ENCODE measurements at places on chromosomes 11 and 22.

GRCh38 chr11:33942954-33943353 lies 51.1 kb upstream of the LMO2 start:
- no peak for DNase-seq

- no peak for DNase-seq
Observed at GRCh38 chr22:32695451-32695891, 106.0 kb upstream of the TIMP3 start.

DNA sequence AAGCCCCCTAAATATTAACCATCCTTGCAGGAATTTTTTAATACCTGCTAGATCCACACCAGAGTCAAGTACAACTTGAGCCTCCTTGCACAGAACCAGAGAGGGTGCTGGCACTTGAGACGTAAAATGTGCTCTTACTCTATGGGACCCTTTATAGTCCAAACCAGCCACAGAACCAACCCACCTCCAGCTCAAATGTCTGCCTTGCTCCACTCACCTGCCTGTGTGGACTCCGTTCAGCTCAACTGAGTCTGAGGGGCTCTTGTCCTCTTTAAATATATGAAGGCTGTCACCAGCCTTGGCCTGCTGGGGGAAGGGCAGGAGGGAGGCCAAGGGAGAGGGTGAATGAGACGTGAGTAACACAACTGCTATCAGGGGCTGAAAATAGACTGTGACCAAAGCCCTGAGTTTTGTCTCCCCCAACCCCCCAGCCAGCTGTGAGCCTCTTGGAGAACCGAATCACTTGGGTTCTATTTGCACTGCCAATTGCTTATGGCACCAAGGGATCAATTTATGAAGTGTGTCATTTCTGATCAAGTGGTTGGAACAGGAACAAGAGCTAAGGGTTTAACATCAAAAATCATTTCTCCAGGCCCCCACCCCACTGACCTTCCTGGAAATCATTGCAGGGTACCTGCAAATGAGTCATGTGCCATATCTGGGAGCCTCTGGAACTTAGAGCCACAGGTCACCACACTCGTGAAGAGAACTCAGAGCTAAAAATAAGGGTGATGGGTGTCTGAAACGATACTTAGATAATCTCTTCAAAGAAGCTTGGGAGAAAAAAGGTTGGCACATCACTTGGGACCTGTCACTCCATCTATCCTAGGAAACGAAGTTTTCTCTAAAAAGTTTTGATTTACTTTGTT lies at the start of gene CSRP3:
Gene CSRP3 (minus strand): TSS at position 247 of the 869 bp plus-strand sequence. CDS start 9,535 bp downstream, outside the sequence.
- DNase-seq, result no peak

GRCh38 chr22:19121631-19122142 lies 525 bp downstream of the DGCR2 start:
- peak; percentile 47 for DNase-seq

DNA sequence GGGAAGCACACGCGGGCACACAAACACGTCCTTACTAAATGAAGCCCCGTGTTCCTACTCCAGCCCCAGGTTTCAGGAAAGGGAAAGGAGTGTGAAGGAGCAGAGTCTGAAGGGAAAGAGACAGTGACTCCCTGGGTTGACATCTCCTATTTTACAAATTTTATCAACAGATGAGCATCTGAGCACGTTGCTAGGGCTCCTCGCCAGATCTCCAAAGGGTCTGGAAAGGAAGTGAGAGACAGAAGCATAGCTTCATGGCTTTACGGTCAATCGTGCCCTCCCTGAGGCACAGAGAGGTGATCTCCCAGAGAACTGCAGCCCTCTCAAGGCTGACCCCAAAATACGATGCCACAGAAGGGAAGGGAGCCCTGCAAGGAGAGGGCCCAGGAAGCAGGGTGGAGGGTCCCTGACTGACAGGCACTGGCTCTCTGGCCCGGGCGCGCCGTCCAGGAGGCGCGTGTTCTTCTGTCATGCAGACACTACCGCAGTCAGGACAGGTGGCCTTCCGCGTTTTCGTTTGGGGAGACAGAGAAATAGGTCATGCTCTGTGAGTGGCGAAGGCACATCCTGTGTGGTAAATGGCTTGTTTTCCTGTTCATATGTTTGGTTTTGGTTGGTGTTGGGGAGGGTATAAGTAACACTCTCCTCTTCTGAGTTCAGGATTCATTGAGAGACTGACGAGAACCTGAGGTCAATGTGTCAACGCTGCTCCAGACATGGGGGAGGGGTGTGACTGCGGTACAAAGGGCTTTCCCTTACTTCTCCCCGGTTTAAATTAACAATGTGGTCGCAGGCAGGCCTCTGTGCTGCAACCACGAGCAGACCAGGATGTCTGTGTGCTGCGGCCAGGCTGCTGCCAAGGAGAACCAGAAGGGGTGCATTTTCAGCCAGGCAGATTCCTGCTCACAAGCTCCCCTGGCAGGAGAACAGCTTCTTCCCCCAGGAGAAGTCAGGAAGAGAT lies 813.3 kb downstream of the OPCML start:
- DNase-seq, result no peak

DNA sequence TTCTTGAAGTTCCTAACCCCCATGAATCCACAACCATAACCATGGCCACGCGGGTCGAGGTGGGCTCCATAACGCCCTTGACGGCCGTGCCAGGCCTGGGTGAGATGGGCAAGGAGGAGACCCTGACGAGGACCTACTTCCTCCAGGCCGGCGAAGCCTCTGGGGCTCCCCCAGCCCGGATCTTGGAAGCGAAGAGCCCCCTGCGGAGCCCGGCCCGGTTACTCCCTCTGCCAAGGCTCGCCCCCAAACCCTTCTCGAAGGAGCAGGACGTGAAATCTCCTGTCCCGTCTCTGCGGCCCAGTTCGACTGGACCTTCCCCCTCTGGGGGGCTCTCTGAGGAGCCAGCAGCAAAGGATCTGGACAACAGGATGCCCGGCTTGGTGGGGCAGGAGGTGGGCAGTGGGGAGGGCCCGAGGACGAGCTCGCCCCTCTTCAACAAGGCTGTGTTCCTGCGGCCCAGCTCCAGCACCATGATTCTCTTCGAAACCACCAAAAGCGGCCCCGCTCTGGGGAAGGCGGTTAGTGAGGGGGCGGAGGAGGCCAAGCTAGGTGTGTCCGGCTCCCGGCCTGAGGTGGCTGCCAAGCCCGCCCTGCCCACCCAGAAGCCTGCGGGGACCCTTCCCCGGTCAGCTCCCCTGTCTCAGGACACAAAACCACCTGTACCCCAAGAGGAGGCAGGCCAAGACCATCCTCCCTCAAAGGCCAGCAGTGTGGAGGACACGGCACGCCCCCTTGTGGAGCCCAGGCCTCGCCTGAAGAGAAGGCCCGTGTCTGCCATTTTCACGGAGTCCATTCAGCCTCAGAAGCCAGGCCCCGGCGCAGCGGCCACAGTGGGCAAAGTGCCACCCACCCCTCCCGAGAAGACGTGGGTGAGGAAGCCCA lies 75.7 kb downstream of the KIAA1671 start:
- peak; percentile 36 for DNase-seq

- DNase-seq, result no peak
Observed at GRCh38 chr11:86106916-86107315, 38.0 kb upstream of the PICALM start.

- DNase-seq, result no peak
Observed at GRCh38 chr22:37454857-37455686, 27.8 kb upstream of the ELFN2 start.

GRCh38 chr11:124722176-124722575 lies 17.6 kb upstream of the NRGN start:
- no peak for DNase-seq

GRCh38 chr22:33535937-33536875 lies 384.1 kb downstream of the LARGE1 start:
- no peak for DNase-seq

GRCh38 chr22:36298118-36298517 lies 45.2 kb downstream of the APOL1 start:
- no peak for DNase-seq

- no peak for DNase-seq
Observed at GRCh38 chr11:128289048-128289447, 298.3 kb downstream of the ETS1 start.

- DNase-seq, result peak; percentile 73
Observed at GRCh38 chr11:8192016-8192895, 23.4 kb upstream of the RIC3 start.

DNA sequence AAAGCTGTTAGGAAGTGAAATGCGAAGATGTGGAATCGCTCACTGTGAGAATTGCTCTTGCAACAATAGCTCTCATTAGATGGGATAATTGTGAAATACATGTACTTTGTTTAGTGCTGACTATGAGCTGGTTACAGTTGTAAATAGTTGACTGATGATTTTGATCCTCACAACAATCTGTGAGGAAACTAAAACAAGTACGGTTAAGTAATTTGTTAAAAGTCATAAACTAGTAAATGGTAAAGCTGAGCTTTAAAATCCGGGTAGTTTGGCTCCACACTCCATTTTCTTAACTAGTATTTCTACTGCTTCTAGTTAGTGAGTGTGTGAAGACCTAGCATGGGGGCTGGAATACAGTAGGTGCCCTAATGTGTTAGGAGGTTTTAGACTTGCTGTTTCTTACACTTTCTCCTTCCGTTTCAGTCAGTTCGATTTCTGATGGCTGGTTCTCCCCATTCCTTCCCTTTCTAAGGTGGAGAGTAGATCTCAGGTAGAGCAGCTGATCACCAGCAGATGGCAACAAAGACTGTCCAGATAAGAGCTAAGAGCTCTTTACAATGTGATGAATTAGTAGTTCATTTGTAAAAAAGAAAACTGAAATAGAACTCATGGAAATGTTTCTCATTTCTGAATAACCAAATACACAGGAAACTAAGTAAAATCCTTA lies 16.3 kb upstream of the CYP2R1 start:
- peak; percentile 63 for DNase-seq

DNA sequence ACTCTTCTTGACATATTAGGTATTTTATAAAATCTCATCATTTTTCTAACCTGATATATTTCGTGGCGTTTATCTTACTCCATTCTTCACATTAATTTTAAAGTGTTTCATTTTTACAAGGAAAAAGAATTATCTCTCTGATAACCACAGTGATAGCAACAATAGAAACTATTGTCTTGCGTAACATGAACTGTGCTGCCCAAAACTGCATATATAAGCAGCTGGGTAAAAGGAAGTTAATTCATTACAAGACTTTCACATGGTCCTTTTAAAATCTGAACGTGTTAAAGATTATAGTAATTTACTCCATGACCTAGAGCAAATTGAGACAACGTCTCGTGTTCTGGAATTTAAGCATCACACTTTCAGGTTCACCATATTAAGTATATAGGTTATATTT lies 210.4 kb upstream of the GRIA4 start:
- no peak for DNase-seq

GRCh38 chr11:64609436-64610047 lies 18.5 kb downstream of the SLC22A12 start:
- DNase-seq, result no peak

DNA sequence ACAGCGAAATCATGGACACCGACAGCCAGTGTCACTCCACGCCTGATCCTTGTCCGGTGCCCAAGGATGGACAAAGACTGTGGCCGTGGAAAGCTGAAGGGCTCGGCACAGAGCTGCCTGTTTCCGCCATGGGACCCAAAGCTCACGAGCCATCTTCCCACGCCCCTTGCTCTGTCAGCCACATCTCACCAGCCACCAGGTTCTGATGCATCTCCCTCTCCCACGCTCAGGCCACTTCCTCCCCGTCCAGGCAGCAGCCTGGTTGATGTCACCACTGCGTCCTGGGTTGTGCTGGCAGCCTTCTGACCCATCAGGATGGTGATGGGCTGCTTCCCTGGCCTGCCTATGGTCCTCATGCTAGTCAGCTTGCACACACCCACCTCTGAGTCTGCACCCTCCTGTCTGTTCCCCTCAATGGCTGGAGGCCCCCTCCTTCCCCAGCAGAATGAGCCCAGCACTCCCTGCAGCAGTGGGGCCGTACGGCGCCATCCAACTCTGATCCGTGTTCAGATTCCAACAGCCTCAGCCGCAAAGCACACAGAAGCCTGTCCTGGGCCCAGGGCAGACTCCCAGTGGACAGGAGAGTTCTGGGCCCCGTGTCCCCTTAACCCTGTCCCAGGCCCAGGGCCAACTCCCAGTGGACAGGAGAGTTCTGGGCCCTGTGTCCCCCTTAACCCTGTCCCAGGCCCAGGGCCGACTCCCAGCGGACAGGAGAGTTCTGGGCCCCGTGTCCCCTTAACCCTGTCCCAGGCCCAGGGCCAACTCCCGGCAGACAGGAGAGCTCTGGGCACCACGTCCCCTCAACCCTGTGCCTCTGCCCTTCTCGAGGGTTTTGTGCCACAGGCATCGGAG lies 259.5 kb downstream of the BRD1 start:
- no peak for DNase-seq

- no peak for DNase-seq
Observed at GRCh38 chr11:103550811-103551210, 441.6 kb downstream of the DYNC2H1 start.

GRCh38 chr22:27719535-27720227 lies 81.9 kb downstream of the MN1 start:
- DNase-seq, result peak; percentile 41

- no peak for DNase-seq
Observed at GRCh38 chr11:62463121-62463542, 44.3 kb downstream of the SCGB1A1 start.

DNA sequence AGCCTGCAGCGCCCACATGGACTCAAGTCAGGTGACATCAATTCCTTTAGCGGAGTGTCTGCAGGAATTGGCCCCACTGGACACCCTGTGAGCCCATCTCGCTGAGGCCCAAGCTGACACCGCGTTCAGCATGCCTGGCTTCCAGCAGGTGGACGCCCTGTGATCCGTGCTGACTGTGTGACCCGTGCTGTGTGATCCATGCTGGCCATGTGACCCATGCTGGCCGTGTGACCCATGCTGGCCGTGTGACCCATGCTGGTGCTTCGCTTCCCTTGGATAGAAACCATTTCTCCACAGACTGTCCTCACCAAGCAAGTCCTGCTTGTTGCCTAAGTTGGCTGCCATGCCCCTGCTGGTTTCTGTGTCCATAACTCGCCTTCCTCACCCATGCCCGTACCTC lies 392.1 kb downstream of the BRD1 start:
- DNase-seq, result no peak

- DNase-seq, result no peak
Observed at GRCh38 chr11:46444305-46444704, 52.7 kb upstream of the CHRM4 start.

GRCh38 chr11:3827434-3828186 lies 13.1 kb downstream of the RHOG start:
- no peak for DNase-seq

DNA sequence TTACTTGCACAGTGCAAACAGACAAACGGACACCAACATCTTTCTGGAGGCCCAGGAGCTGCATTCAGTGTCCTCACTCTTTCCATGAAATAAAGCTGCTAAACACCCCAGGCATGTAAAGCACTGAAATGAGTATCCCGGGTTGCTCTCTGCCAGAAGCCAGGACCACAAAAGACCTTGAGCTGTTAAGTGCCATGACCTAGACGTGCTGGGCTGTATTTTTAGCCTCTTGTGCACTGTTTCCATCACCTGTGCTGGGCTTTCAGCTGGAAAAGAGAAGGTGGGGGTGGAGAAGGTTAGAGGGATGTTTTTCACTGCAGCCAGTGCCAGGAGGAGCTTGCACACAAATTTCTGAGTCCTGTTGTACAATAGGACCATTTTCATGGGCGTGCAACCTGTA lies 3.4 kb upstream of the KREMEN1 start:
- DNase-seq, result no peak

GRCh38 chr11:130606178-130606577 lies 157.7 kb downstream of the ADAMTS15 start:
- no peak for DNase-seq

- DNase-seq, result peak; percentile 66
Observed at GRCh38 chr11:106523921-106524320, 446.5 kb downstream of the AASDHPPT start.

- no peak for DNase-seq
Observed at GRCh38 chr22:32059426-32059825, 16.4 kb downstream of the SLC5A1 start.
